ENCODE measurements at places on chromosomes 16 and 17.

DNA sequence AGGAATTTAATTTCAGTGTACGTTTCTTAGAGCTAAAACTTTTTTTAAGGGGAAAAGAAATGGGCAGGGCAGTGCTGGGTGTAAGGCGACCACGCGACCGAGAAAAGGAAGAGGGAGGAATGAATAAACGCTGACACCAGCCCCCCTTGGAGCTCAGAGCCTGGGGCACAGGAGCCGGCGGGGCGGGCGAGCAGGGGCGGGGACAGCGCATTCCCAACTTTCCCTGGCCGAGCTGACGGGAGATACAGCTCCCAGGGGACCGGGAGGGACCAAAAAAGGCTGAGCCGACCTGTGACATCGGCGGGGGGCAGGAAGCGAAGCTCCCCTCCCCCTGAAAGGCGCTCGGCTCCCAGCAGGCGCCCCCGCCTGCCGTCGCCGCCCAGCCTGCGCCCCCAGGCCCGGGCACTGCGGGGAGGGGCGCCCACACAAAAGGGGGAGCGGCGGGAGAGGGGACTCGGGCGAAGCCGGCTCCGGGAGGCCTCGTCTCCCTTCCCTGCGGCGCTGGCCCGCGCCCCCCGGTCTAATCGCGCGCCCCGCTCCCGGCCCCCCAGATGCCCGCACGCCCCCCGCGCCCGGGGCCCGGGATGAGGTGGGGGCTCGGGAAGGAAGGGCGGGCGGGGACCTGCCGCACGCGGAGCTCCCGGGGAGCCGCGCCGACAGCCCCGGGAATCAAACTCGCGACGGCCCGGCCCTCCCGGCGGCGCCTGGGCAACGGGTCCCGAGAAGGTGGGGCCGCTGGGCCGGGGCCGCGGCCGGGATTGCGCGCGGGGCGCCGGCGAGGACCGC lies 622 bp downstream of the CUEDC1 start:
- DNase-seq = no peak

- no peak for DNase-seq
These were observed 348.6 kb downstream of the SEC14L1 start for GRCh38 chr17:77489239-77489892.

- DNase-seq = peak; percentile 84
These were observed 20.1 kb downstream of the CD7 start for GRCh38 chr17:82297280-82297713.

DNA sequence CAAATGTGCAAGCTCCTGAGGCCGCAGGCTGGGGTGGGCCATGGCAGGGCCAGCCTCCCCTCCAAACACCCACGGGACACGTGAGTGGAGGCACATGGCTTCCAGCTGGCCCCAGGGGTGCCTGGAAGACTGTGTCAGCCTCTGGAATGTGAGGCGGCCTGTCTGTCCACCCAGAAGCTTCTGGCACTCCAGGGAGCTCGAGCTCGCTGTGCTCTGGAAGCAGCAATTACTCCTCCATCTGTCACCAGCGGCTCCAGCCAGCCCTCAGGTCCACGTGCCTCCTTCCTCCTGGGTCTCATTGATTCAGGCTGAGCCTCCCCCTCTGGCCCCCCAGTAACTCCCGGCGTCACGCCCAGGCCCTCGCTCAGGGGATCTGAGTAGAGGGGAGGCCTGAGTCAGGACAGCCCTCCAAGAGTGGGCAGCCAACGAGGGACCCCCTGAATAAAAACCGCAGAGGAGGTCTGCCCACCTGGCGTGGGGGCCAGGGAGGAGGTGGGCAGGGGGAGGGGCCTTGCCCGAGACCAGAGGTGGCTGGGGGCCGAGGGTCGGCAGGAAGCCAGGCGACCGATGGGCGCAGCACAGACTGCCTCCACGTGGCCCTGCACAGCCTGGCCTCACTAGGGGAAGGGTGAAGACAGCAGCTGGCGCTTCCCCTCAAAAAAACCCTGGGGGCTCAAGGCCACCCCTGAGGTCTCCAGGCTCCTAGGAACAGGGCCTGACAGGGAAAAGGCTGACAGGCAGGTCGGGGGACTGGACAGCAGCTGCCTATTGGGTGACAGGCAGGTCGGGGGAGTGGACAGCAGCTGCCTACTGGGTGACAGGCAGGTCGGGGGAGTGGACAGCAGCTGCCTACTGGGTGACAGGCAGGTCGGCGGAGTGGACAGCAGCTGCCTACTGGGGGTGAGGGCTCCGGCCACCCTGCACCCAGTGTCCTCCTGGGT lies 11.9 kb downstream of the PIEZO1 start:
- no peak for DNase-seq

- DNase-seq = no peak
These were observed 15.1 kb downstream of the BRIP1 start for GRCh38 chr17:61848247-61848646.

- DNase-seq = no peak
These were observed 74.0 kb downstream of the ENGASE start for GRCh38 chr17:79148584-79148983.

DNA sequence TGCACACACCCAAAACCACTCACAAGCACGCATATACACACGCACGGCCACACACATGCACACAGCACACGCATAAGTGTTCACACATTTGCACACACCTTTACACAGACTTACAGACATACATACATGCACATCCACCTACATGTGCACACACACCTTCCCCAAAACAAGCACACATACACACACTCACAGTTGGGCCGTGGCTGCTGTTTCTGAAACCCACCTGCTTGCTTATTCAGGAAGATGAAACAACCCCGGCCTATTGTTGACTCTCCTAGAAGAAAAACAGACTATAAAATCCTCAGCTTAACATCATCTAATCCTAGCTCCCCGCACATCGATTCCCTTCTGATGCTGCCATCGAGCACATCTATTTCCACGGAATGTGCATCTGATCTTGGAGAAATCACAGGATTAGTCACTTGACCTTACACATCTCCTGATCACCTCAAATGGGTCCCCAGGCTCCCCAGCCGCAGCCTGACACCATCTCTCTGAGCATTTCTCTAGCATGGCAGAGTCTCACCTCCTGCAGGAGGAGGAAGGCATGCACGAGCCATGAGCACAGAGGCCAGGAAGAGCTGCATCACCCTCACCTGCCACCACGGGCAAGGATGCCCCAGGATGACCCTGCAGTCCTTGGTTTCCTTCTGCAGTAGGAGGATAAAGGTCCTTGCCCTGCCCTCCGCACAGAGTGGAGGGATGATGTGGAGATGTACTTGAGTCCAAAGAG lies 105.8 kb upstream of the CDH5 start:
- no peak for DNase-seq
